NCI-H748 treated with DMSO at 0.1 percent for 48 hours (cell line): ENCODE measurements at places on chromosomes 7 and 10.

GRCh38 chr7:151550656-151551286 lies 31.1 kb upstream of the RHEB start:
- DNase-seq = no peak

DNA sequence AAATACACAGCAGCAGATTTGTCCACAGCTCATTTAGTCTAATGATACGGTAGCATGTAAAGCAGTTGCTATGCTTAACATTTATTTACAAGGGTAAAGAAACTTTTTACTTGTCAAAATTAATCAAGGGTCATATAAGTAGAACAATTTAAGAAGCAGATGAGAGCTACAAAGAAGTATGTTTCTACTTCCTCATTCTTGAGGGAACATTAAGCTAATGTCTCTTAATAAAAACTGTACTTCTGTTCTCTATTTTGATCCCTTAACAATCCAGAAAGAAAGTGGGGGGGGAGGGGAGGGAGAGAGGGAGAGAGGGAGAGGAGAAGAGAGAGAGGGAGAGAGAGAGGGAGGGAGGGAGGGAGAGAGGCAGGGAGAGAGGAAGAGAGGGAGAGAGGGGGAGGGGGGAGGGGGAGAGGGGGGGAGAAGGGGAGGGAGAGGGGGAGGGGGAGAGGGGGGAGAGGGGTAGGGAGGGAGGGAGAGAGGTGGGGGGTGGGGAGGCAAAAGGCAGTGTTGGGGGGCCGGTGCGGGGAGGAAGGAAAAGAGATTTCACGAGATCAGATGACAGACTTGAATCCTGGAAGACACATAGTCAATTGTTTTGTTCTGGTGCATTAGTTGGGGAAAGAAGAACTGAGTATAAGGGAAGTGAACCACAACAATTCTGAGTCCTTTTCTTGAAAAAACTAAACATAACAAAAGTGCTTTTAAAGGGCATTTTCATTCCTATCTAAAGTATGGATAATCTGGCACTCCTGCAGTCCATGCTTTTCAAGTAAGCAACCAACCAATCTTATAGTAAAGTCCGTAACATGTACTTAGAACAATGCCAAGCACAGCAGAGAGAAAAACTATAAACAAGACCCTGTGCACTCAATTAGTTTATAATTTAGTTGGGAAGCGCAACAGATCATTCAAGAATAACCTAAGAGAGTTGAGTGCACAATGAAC lies 128.0 kb downstream of the USP6NL start:
- no peak for DNase-seq

- no peak for DNase-seq
These were observed 21.9 kb downstream of the LRRC17 start for GRCh38 chr7:102934701-102935100.

DNA sequence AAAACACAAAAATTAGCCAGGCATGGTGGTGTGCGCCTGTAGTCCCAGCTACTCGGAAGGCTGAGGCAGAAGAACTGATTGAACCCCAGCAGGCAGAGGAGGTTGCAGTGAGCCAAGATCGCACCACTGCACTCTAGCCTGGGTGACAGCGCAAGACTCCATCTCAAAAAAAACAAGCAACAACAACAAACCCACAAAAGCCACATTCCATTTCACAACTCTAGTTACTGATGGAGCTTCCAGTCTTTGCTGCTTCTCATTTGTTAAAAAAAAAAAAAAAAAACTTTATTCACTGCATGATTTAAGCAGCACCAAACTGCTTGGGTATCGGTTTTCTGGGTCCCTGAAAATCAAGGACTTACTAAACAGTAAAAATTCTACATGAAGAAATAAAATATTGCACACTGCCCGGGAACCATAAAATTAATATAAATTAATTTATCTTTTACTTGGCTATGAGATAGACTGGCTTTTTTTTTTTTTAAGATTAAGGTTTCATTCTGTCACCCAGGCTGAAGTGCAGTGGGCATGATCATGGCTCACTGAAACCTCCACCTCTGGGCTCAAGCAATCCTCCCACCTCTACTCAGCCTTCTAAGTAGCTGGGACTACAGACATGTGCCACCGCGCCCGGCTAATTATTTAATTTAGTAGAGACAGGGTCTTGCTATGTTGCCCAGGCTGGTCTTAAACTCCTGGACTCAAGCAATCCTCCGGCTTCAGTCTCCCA lies 42.0 kb downstream of the SRPK2 start:
- no peak for DNase-seq

DNA sequence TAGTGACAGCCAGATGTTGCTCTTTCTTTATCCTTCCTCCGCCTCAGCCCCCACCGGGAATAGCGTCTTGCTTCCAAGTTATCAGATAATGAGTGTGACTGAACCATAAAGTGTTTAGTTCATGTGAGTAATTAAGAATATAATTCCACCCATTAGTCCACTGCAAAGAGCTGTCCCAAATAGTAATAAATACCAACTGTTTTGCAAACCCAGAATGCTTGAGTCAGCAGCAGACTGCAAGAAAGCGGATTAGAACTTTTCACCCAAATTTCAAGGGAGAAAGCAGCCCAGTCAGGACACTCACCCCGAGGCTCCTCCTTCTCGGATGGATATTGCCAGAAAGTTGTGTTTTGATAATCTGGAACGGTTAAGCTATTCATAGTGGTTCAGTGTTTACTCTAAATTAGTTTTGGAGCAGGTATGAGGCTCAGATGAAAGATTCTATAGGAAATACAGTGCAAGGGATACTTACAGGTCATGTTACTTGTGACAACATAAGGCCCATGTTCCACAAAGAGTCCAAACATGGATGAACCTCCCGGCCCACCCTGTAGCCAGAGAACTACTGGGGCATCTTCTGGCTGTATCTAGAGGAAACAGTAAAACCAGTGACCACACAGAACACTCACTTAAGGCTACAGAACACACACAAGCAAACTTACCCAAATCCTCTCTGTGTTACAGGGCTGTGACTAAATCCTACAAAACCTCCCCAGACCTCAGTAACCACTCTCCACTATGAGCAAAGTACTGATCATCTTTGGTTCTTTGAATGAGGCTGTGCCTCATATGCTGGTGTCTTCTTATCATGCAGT lies 50.5 kb downstream of the CPVL start:
- DNase-seq = no peak

DNA sequence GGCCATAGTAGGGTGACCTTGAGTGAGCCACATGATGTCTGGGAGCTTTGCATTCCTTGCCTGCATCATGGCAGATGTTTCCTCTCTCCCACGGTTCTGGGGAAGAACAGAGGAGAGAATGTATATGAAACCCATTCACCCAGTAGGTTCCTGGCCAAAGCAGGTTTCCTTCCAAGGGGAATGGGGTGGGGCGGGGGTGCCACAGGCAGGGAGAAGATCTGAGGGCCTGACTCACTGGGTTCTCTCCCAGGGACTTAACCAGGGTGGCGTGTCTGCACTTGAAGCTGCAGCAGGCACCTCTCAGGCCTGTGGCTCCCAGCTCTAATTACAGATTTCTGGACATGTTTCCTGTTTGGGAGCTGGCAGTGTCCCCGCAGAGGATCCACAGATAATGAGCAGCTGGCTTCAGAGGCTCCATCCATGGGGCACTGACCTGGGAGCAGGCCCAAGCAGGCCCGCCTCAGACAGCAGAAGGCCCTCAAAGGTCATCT lies 50.2 kb upstream of the ZMIZ1 start:
- no peak for DNase-seq

- DNase-seq = peak; percentile 23
These were observed 538 bp downstream of the TRIM8 start for GRCh38 chr10:102644646-102645387.

- DNase-seq = peak; percentile 42
These were observed 490 bp downstream of the CADPS2 start for GRCh38 chr7:122885583-122886356.

DNA sequence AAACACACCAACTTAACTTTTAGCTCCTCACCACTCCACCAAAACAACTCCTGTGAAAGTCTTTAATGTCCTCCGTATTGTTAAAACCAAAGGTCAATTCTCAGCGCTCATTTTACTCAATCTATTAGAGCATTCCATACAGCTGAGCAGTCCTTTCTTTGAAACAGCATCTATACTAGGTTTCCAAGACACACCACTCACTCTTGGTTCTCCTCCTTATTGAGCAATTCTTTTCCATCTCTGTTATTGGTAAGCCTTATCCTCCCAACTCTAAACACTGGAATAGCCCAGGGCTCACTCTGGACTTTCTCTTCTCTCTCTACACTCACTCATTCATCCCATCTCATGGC lies 34.9 kb downstream of the COA1 start:
- no peak for DNase-seq

GRCh38 chr7:41145656-41146055 lies 557.2 kb downstream of the INHBA start:
- DNase-seq = no peak
